ENCODE measurements at places on chromosomes 7 and 10.
A peak's percentile ranks its signal among the peaks of the same experiment; 100 is the strongest.

DNA sequence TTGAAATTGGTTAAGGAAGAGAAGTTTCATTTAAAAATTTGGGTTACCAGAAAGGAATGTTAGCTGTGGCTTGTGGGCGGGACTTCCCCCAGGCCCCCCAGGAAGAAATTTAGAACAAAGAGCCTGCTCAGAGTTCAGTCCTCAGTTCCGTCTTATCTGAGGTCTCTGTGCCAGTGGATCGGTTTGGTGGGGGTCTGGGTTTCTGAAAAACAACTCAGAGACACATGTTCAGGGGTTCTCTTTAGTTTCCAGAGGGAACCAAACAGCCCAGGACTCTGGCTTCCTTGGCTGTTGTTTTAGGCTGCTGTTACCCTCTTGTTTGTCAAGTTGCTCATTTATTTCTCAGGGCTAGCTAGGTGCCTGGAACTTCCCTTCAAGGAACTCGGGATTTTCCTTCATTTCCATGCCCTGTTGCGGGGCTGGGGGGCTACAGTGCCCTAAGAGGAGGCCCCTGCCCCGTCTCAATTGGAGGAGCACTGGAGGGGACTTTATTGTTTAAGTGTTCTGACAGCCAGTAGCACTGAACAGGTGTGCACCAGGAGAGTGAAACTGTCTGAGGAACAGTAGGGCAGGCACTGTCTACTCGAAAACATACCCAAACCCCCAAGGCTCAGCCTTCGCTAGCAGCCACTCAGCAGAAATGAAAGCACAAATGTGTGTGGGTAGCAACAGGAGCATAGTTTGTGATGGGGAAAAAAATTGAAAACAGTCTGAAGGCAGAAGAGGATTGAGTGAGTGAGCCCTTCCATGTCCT lies 59.9 kb downstream of the ALOX5 start:
- DNase-seq, result no peak

GRCh38 chr10:116849248-116850057 lies at the start of gene ENO4:
ENO4 (plus strand) TSS chr10:116849499; CDS start chr10:116849567, 68 bp downstream.
- DNase-seq, result no peak

- no peak for DNase-seq
Measured at GRCh38 chr7:156494960-156495359, 145.6 kb upstream of the RNF32 start.

- DNase-seq, result no peak
Measured at GRCh38 chr10:122338609-122339441, 35.7 kb upstream of the PLEKHA1 start.

- peak; percentile 53 for DNase-seq
Measured at GRCh38 chr10:102394801-102395399, 605 bp upstream of the NFKB2 start.

DNA sequence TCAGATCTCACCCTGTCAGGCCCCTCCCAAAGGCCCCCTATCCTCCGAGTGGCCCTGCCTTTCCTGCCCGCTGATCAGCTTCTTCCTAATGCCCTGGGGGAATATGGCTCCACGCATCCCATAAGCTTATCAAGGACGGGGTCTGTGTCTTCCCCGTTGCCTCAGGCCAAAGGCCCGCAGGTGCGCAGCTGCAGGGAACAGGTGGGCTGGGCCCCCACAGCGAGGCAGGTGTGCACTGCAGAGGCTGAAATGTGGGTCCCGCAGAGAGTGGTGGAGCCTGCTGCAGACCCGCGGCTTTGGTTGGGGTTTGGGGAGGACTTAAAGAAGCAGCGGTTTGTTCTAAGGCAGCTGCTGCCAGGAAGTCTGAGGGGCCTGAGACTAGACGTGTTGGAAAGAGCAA lies 220.8 kb upstream of the TCERG1L start:
- DNase-seq, result no peak

GRCh38 chr7:70694434-70694970 lies 437.4 kb upstream of the GALNT17 start:
- DNase-seq, result peak; percentile 57

- no peak for DNase-seq
Measured at GRCh38 chr10:99906470-99906869, 103.3 kb downstream of the DNMBP start.

GRCh38 chr10:104318326-104318725 lies 19.9 kb downstream of the ITPRIP start:
- no peak for DNase-seq

- peak; percentile 37 for DNase-seq
Measured at GRCh38 chr10:24556750-24557742, 166.6 kb downstream of the ARHGAP21 start.

DNA sequence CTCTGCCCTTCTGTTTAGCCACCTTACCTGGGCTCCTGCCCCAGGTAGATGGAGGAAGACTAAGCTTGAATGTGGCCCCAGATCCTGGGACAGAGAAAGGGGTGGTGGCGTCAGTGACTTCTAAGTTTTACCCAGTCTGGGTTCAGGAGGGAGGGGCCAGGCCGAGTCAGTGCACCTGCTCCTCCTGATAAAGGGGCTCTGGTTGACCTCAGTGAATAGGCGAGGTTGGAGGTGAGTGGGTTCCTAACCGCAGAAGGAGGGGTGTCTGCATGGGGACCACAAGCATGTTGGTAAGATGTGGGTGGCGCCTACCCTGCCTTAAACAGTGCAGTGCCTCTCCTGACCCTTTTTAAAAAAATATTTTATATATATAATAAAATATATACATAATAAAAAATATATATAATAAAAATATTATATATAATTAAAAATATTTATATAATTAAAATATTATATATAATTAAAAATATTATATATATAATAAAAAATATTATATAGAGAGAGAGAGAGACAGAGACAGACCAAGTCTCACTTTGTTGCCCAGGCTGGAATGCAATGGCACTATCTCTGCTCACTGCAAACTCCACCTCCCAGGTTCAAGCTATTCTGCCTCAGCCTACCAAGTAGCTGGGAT lies 97.3 kb upstream of the GTF2I start:
- DNase-seq, result peak; percentile 39

GRCh38 chr7:5441840-5442503 lies 18.3 kb upstream of the TNRC18 start:
- no peak for DNase-seq

DNA sequence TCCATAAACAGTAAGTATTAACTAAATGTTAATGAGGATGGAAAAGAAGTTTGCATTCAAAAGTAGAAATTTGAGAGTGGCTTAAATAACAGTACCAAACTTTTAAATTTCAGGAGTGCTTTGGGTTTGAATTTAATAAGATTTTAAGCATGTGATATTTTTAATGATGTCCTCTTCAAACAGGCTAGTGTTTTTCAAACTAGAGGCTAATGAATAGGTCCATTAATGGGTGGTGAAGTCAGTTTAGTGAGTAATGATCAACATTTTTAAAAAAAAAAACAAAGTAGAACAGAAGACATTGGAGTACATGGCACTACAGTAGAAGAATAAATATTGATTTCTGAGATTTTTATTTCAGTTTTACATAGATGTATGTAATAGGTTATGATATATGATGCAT lies 72.9 kb downstream of the AKAP9 start:
- DNase-seq, result no peak

GRCh38 chr10:11147722-11148121 lies 130.1 kb downstream of the CELF2 start:
- DNase-seq, result peak; percentile 54

GRCh38 chr10:107689323-107689722 lies 524.8 kb upstream of the SORCS1 start:
- DNase-seq, result no peak

- no peak for DNase-seq
Measured at GRCh38 chr7:3430588-3430987, 129.5 kb downstream of the SDK1 start.

GRCh38 chr7:106417273-106417902 lies 132.6 kb upstream of the NAMPT start:
- DNase-seq, result no peak

DNA sequence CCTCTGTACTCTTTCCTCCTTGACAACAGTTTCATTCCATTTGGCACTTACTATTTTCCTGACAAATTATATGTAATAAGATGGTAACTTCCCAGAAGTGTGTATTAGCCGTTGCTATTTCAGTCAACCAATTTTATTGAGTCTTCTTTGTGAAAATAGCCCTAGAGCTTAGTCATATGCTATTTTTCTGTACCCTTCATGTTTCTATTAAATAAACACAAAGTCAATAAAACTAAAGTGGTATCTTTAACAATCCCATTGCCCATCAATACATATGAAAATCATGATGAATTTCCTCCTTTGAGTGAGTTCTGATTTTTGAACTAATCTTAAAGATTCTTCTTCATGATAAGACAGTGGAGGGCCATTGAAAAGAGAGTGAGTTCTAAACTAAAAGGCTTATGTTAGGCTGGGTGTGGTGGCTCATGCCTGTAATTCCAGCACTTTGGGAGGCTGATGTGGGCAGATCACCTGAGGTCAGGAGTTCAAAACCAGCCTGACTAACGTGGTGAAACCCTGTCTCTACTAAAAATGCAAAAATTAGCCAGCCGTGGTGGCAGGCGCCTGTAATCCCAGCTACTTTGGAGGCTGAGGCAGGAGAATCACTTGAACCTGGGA lies 5.9 kb upstream of the MYPN start:
- DNase-seq, result no peak

DNA sequence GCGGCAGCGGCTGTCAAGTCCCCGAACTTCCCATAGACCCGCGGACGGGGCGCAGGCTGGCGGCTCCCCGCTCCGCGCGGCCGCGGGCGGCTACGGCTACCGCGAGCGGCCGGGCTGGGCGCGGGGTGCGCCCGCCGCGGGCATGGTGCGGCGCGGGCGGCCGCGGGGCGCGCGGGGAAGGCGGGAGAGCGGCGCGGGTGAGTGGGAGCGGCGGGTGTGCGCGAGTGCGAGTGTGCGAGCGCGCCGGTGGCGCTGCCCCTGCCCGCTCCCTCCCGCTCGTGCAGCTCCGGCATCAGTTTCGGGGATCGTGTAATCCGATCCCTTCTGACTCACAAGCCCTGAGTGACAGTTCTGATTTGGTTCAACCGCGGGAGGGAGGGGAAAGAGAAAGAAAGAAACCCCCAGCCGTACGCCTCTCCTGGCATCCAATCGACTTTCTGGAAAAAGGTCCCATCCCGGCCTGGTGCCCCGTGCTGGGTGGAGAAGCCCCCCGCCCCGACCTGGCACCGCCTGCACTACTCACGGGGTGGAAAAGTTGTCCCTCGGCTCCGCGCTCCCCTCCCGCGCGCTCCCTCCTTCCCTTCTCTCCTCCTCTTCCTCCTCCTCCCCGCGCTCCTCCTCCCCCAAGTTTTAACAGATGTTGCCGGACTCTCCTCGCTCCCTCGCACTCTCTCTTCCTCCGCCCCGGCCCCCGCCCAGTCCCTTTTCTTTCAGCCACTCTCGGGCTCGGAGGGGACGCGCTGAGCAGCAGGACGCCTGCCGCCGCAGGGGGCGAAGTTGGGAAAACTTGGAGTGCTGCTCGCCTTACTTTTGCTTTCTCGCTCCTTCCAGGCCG lies at the start of gene GLI3:
GLI3 (minus strand) TSS at position 234 of the 835 bp plus-strand sequence. CDS start 13,956 bp downstream, outside the sequence.
- peak; percentile 79 for DNase-seq

GRCh38 chr10:114432566-114433093 lies 28.3 kb upstream of the AFAP1L2 start:
- no peak for DNase-seq

GRCh38 chr10:44963772-44964633 lies 4.4 kb downstream of the RASSF4 start:
- DNase-seq, result no peak

DNA sequence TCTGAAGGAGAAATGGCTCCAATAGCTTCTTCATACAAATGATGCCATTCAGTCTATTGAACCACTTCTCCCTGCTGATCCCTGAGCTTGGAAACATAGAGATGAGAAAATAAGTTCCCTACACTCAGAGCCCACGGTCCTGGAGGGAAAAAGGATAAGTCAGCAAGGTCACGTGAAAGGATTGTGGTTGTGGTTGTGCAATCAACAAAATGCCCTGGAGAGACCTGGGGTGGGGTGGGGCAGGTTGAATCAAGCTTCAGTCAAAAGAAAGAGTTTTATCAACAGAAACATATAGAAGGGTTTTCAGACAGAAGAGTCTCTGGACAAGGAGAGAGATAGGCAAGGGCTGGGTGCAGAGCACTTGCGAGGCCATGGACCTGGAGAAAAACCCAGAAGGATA lies 30.1 kb downstream of the C10orf90 start:
- no peak for DNase-seq

DNA sequence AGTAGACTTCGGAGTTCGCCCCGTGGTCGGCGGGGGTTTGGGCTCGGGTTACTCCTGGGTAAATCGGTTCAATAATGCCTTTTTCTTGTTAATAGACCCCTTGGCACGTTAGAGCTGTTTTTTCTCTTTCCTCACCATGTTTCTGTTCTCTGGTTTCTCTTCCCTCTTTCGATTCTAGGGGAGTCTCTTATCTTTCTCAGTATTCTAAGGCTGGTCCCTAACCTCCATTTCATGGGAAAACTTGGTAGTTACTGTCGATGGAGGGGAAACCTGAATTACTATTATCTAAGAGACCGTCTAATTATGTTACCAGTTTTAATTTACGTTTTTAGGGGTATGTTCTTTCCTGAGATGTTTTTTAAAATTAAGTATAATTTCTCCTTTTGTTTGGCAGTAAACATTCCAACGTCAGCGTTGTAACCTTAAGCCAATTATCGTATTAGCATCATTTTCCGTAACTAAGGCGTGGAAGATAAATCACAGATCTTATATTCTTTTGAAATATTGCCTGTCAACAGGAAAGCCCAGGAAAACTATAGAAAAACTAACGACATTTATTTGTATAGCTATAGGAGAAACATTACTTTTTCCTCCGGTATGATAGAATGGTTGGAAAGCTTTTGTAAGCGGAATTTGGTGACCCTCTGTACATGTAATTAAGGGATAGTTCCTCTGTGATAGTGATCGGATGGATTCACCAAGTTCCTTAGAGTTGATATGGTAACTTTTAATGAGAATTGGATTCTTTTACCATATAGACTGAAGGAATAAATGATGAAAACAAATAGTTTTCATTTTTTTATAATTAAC lies 847 bp downstream of the BTAF1 start:
- DNase-seq, result no peak

DNA sequence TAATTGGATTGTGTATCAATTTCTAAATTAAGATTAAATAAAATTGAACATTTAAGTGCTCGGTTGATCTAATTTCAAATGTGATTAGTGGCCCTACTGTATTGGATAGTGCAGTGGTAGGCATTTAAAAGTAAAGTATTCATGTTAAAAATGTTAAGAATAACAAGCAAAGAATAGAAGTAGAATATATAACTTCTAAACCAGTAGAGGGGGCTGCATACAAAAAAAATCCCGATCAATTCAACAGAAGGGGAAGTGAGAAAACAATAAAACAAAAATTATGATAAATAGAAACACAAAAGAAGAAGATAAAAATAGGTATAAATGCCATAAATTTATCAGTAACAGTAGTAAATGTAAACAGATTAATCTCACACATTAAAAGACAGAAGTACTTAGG lies 24.9 kb upstream of the WDFY4 start:
- no peak for DNase-seq

GRCh38 chr7:4127909-4128560 lies 554.1 kb upstream of the FOXK1 start:
- no peak for DNase-seq

GRCh38 chr10:32795598-32796183 lies 162.3 kb downstream of the ITGB1 start:
- DNase-seq, result no peak

Measured in DND-41 (cell line).